Left forelimb (tissue), 1 donor: ENCODE measurements at places on chromosomes 5 and 9.

GRCh38 chr5:148202531-148203203 is at the start of gene SPINK6:
SPINK6 (plus strand) TSS chr5:148203042; CDS start chr5:148203097, 55 bp downstream.
- DNase-seq: no peak

DNA sequence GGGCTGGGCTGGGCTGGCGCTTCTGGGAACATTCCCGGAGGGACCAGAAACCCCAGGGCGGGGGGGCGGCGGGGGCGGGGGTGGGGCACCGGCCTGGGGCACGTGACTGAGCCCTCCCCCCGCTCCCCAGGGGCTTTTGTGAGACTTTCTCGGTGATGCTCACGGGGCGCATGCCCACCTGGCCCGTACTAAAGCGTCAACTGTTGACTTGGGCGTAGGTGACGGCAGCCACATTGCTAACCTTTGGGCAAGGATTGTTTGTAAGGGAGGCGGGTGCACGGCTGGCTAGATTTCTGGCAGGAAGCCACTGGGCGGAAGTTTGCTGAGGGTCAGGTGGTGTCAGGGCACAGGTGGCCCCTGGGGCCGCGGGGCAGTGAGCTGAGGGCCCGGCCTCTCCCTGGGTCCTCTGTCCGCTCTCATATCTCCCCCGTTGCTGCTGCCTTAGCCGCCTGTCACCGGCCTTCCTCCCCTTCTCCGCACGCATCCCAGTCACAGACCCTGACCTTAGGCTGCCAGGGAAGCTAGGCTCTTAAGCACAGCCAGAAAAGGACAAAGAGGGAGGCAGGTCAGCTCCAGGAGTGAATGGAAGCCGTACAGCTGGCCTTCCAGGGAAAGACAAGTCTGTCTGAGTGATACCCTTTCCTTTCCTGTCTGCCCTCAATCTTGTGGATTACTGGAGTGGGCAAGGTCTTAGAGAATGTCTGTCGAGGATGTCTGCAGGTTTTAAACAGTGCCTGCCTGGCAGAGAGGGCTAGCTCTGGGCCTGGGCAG is 812 bp downstream of the CACFD1 start:
- DNase-seq: no peak

DNA sequence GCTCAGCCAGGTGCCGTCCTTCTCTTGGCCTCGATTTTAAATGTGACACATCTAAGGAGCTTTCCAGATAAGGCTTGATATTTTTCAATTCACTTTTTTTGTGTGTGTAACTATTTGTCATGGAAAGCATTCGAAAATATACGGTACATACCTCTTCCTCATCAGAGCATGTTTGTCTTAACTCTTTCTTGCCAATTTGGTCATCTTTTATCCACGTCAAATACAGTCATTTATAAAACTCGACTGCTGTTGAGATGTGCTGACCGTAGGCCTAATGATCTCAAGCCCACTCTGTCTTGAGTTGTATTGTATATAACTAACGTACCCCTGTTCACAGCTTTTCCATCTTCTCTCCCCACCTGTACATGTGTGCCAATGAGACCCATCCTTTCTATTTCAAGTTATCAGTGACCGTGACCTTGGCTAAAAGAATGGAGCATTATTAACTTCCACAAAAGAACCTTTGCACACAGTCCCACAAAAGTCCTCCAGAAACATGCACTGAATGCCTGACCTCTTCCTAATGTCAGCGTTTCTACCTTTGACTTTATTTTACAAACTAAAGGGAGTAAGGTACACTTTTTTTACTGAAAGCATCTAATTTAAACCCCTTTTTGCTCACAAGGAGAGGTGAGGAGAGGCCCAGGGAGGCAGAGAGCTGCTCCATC is 61.6 kb downstream of the IPPK start:
- no peak for DNase-seq

GRCh38 chr9:9299134-9299533 is 1313.7 kb downstream of the PTPRD start:
- no peak for DNase-seq

DNA sequence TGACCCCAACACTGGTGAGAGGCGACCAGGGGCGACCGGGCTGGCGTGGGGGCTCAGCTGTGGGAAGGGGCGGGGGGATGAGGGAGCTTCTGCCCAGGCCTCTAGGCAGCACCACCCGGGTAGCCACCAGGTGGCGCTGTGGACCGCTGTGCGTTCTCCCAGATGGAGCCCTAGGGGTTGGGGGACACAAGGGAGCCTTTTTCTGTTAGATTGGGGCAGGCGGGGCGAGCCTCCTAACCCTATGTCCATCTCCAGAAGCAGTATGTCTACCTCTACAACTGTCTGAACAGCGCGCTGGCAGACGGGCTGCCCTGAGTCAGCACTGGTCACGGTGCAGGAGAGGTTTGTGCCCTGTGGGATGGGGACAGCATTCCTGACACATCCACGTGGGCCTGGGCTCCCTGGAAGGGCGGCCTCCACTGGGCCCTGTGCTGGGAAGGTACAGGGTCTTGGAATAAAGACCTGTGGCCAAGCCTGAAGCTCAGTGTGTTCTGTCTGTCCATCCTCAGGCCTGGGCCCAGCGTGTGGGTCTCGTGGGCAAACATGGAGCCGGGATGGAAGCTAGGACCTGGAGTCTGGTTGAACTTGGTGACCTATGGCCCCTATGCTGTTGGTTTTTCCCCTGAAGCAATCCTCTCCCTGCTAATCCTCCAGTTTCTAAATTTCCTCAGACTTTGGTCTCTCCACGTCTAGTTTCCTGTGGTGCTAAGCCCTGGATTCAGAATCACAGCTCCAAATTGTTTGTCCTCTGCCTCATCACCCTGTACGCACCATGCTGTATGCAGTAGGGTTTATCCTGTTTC is 23.1 kb upstream of the SPTLC1 start:
- no peak for DNase-seq

DNA sequence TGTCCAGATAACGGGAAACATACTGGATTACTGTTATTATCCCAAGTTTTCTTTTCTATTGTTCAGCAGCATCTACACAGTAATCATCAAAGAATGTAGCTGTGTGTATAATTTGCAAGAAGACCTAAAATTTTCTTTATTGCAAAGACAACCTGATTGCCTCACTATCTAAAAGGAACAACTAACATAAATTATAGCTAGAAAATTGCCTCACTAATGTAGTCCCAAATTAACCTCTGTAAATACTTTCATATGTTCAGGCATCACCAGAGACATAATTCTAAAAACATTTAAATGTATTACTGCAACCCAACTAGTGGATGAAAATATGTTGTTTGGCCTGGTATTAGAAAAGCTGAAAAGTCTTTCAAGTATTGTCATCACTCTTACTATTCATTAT is 275.4 kb downstream of the CDH12 start:
- no peak for DNase-seq

GRCh38 chr5:140399979-140400729 is 1.5 kb upstream of the ANKHD1 start:
- no peak for DNase-seq

- no peak for DNase-seq
Measured at GRCh38 chr9:92100237-92100911, 14.8 kb downstream of the SPTLC1 start.

GRCh38 chr9:93918061-93918460 is 37.1 kb downstream of the BARX1 start:
- no peak for DNase-seq

DNA sequence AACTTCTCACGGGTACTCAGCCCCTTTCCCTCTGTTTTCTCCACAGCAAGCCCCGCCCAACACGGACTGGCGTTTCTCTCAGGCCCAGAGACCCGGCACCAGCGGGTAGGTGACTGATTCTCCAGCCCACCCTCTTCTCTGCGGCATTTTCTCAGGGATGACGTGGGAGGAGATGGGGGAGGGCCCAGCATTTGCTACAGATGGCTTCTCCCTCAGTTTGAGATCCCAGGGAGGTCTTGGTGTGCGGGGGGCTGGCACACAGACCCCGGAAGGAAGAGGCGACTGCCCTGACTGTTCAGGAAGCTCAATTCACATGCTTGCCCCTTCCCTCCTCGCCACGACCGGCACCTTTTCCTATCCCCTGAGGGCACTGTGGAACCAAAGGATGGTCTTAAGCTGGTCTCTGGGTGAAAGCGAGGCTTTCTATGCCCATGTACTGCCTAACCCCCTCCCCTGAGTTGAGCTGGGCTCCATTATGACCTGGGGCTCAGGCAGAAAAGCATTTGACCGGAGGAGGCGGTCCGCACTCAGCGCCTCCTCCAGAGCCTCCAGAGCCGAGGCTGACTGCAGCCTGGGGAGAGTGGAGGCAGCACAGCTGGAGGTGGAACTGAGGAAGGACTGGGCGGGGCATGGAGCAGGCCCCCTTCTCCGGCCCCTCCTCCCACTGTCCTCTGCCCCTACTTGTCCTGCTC is 6.0 kb downstream of the PCDHGC5 start:
- DNase-seq: no peak

- no peak for DNase-seq
Measured at GRCh38 chr5:115573133-115573532, 28.6 kb upstream of the FEM1C start.

GRCh38 chr5:50653946-50654345 is 12.5 kb upstream of the PARP8 start:
- DNase-seq: no peak

DNA sequence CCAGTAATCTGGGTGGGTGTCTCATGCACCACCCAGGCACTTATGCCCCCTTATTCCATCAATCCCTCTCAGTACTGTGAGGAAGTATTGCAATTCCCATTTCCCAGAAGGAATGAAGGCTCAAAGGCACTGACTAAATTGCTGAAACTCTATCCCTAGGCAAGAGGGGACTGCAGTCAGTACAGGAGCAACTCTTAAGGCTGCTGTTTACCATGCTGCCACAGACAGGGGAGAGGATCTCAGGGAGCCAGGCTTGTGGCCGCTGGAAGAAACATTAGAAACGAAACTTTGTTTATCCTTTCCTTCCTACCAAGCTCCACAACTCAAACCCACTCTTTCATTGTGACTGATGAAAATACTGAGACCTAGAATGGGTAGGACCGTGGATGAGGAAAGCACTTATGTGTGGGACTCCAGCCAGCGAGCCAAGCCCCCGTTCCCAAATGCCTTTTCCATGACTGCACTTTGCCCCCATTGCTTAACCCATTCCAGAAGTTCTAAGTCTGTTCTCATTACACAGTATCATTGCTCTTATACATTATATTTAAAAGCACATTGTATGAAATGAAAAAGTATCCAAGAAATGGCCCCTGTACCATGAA is 54.3 kb downstream of the TLE1 start:
- no peak for DNase-seq

DNA sequence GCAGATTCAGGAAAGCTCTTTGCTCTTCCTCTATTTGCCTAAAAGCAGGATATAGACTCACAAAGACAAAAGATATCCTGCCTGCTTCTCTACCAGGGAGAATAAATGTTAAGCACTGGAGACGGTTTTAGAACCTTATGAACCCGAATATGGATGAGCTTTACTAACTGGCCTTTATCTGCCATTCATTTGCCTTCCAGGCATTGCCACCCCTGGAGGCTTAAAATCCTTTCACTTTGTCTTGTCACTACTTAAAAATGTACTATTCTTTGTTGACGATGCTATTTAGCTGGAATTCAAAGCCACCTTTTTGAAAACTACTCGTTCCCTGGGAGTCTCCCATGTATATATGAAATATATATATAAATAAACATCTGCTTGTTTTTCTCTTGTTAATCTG is 23.2 kb upstream of the LVRN start:
- no peak for DNase-seq

DNA sequence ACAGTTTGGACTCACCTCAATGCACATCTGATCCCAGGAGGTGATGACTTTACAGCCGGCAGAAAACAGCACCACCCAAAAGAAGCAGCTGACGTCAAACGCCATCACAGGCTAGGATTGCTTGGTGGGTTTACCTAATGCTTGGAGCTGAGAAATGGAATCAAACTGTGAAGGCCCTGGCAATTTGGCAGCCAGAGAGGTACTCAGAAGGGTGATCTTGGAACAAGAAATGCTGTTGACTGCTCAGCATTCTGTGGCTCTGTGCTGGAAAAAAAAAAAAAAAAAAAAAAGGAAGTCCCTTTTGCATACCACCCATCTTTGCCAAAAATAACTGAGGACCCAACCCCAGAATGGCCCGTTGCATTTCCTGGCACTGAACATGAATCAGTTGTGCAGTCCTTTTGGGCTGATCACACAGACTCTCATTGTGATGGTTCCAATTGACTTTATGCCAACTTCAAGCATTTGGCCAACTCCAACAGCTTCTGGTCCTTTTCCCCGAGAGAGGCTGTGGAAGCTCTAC is at the start of gene CD180:
TSS of gene CD180 (minus strand) at position 263 of the 523 bp plus-strand sequence. CDS start at position 105, 158 bp downstream.
- no peak for DNase-seq

DNA sequence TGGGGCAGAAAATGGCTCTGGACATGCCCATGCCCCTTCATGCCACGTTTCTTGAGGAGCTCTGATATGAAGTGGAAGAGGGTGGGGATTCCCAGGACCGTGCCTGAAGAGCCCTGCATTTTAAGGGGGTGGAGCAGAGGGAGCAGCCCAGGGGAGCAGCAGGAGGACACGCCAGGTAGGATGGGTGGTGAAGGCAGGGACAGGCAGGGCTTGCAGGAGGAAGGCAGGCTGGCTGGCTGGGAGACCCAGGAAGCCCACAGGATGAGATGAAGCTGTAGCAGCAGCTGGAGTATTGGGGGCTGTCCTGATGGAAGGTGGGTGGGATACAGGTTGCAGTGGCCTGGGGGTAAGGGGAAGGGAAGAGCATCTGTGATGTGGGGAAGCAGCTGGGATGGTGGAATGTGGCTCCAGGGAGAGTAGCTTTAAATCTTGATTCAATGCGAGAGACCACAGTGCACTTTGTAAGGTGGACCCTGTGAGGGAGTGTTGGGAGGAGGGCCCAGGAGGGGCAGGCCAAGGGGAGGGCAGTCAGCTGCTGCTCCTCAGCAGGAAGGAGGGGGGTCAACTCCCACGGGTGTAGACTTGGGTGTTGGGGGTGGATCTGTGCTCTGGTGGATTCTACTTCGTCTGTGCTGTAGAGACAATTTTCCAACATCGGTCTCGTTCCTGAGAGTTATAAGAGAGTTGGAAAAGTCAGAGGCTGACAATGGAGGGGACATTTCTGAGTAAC is 242.6 kb upstream of the IRX4 start:
- DNase-seq: no peak
